ENCODE measurements at places on chromosomes 13 and 19.
A peak's percentile ranks its signal among the peaks of the same experiment; 100 is the strongest.

DNA sequence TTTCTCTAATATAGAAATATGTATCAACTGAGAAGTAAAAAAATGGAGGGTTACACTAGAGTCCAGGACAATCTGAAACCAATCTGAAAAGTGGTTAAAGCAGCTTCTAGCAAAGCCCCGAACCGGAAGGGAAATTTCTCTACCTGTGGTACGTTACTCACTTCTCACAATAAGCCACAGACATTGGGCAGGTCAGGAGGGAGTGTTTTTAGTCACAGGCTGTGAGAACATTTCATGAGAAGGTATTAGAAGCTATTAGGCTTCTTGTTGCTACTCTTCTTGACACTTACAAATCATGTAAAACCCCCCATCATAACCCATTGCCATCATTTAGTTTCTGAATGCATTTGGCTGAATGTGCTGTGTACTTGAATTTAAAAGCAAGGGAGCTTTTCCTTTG lies 120.9 kb downstream of the NUFIP1 start:
- DNase-seq: no peak

DNA sequence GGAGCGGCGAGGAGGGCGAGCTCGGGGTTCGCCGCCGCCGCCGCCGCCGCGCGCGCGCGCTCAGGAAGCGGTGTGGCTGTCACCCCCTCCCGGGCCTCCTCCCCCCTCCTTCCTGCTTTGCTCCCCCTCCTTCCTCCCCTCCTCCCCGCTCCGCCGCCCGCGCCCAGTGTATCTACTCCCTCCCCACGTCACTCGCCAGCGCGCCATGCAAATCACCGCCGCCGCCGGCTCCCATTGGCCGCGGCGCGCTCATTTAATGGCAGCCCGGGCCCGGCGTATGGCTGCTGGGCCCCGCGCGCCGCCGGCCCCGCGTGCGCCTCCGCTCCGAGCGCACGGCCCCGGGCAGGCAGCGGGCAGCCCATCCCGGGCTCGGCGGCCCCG lies 335 bp upstream of the SOX1 start:
- DNase-seq: no peak

GRCh38 chr19:46661735-46662592 lies 982 bp upstream of the DACT3 start:
- DNase-seq: peak; percentile 55

DNA sequence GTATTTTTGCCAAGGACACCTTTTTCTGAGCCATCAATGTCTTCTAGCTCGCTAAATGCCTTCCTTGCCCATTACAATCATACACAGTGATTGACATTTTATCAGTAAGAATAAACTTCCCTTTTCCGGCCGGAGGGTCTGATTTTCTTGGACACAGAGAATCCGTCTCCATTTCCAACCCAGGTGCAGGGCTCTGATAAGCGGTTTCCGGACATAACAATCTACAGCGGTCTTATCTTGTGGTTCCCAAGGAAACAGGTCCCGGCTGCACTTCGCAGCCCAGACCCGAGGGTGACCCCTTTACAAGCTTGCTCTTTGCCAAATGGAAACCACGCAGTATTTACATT lies 5.1 kb upstream of the ZNF77 start:
- DNase-seq: no peak

DNA sequence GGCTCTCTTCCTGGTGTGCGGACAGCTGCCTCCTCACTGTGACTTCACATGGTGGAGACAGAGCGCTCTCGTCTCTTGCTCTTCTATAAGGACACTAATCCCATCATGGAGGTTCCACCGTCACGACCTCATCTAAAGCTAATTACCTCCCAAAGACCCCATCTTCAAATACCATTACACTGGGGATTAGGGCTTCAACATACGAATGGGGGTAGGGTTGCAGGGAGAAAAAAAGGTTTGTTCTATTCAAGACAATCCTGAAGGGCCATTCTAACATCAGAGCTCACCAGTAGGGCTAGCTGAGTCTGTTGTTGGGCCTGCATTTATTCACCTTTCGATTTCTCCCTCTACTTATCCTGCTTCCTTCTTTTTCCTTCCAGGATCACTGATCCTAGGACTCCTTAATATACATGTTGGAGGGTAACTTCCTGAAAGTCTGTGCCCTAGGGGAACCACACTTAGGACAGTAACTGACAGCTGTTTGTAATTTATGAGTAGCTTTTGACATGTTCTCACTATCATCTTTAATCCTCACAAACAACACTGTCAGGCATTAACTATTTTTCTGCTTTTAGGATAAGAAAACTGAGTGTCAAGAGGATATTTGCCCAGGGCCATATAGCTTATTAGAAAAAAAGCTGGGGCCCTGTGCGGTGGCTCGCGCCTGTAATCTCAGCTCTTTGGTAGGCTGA lies 18.8 kb upstream of the GTF2F2 start:
- DNase-seq: no peak

DNA sequence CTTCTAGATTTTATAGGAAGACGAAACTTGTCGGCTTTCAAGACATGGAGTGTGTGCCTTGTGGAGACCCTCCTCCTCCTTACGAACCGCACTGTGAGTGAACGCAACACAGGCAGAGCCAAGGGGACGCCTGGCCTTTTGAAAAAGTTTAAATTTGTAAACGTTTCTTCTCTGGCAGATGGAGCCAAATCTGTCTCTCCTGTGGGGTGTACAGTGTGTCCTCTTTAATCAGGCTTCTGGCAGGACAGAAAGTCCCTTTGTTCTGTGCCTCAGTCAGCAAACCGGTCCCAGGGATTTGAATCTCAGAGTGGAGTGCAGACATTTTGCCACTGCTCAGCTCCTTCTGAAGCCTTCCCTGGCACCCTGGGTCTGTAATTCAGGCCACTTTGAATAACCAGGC lies 56.5 kb downstream of the TNFRSF19 start:
- DNase-seq: no peak

GRCh38 chr13:74555651-74556420 lies 421.6 kb upstream of the KLF12 start:
- no peak for DNase-seq

DNA sequence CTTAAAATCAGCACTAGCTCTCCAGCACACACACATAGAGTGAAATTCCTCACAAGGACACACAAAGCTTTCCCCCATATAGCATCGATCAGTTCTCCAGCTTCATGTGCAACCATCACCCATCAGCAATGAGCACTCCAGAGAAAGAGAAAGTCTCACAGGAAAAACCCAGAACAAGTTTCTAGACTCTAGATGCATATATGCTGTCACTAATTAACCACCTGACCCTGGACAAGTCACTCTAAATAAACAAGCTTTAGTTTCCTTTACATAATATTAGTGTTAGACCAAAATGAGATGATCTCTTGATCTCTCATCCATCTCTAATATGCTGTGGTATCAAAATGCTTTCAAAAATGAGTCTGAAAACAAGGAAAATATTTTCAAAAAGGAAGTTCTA lies 81.2 kb downstream of the TBC1D4 start:
- DNase-seq: no peak

DNA sequence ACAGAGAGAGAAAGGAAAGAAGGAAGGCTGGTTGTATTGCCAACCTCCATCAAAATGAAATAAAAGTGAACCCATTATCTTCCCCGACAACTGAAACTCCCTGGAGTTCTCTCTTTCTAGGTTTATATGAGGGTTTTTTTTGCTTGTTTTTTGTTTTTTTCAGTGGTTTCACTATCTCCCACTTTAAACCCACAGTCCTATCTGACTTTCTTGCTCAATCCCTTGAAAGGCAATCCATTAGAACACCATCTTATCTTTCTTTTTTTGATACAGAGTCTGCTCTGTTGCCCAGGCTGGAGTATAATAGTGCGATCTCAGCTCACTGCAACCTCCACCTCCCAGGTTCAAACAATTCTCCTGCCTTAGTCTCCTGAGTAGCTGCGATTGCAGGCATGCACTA lies 158.0 kb upstream of the MIR17HG start:
- no peak for DNase-seq

DNA sequence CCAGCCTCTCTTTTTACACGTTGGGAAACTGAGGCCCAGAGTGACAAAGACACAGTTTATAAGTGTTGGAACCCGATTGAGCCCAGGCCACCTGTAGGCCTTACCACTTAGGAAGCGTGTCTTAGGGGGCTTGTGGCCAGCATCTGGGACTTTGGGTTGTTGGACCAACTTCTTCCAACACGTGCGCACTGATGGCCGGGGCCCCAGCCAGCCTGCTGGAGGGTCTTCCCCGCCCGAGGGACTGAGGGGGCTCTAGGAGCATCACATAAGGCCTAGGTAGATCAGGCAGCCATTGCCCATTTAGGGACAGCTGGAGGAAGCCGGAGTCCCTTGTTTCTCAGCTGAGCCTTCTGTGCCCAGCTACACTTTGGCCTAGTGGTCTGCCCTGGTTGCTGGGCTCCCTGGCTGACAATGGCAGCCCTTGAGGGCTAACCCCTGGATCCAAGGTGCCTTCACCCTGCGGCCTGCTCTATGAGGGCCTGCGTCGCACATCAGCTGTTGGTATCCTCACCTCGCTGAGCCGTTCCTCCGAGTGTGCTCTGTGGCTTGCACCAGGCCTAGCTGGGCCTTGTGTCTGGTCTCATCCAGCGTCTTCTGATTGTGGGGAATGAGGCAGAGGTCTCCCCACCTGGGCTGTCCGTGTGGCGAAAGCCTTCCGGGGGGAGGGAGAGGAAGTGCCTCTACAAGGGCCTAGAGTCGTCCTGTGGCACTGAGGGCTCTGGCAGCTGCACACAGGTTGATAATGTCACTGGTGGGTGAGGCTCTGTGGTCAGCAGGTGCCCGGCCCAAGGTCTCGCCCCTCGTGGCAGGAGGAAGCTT lies 1.2 kb downstream of the RAB11B start:
- no peak for DNase-seq

DNA sequence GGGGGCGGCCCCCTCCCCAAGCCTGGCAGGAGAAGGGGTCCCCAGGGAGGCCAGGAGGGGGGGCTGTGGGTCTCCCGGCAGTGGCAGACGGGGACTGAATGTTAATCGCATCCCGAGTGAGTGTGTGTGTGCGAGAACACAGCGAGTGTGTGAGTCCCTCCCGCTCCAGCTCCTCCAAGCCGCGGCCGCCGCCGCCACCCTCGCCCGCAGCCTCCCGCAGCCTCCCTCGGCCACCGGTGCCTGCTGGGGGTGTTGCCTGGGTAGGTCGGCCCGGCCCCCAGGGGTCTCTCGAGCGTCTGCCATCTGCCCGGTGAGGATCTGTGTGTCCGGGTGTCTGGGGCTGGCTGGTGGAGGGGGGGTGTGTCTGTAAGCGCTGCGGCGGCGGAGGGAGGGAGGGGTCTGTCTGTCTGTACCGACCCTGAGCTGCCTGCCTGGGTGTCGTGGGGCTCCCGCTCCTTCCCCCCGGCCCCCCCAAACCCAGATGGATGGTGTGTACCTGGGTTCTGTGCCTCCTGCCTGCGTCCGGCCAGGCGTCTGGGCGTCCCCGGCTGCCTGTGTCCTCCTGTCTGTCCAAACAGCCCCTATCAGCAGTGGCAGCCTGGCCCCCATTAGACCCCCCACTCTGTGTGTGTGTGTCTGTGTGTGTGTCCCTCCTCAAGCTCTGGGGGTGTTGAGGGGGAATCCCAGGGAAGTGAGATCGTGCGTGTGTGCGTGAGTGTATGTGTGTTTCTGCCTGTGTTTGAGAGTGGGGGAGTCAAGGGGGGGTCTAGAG lies at the start of gene GRIN2D:
GRIN2D (plus strand) TSS at position 110 of the 772 bp plus-strand sequence. CDS start 4,725 bp downstream, outside the sequence.
- DNase-seq: no peak

- peak; percentile 98 for DNase-seq
Observed at GRCh38 chr13:79491715-79492114, 10.8 kb downstream of the NDFIP2 start.

- DNase-seq: no peak
Observed at GRCh38 chr19:18629166-18630088, 7.4 kb upstream of the KLHL26 start.

- no peak for DNase-seq
Observed at GRCh38 chr19:18895038-18895823, 727 bp downstream of the CERS1 start.

DNA sequence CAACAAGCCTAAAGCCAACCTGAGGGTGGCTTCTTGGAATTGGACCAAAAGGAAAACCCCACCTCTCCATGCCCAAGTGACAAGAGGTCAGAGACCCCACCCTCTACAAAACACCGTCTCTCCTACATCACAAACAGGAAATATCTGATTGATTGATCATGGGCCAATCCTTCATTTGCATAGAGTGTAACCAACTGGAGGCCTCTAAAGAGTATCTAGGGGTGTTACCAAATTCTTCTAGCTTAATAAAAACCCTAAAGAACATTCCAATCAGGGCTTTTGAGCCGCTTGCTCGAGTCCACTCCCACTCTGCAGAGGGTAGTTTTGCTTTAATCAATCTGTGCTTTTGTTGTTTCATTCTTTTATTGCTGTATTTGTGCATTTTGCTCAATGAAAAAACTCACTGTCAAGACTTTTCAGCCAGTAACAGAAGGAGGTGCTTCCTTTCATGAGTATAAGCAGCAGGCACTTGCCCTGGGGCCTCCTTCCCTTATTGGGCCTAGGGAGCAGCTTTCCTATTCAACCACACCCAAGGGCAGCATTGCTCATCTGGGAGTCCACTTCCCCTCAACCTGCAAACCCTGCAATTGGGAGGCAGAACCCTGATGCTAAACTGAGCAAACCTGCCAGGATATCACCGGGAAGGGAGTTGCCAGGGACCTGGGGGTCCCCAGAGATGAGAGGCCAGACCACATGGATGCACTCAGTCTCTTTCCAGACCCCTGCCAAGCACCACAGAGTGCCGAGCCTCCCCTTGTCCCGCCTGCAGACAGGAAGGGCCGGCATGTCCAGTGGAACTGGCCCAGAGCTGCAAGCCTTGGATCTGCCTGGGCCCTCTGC lies 154.3 kb upstream of the VSTM2B start:
- DNase-seq: no peak

- DNase-seq: no peak
Observed at GRCh38 chr19:18450021-18450930, 12.3 kb upstream of the ISYNA1 start.

GRCh38 chr19:43719918-43720317 lies 4.0 kb downstream of the IRGC start:
- DNase-seq: no peak

DNA sequence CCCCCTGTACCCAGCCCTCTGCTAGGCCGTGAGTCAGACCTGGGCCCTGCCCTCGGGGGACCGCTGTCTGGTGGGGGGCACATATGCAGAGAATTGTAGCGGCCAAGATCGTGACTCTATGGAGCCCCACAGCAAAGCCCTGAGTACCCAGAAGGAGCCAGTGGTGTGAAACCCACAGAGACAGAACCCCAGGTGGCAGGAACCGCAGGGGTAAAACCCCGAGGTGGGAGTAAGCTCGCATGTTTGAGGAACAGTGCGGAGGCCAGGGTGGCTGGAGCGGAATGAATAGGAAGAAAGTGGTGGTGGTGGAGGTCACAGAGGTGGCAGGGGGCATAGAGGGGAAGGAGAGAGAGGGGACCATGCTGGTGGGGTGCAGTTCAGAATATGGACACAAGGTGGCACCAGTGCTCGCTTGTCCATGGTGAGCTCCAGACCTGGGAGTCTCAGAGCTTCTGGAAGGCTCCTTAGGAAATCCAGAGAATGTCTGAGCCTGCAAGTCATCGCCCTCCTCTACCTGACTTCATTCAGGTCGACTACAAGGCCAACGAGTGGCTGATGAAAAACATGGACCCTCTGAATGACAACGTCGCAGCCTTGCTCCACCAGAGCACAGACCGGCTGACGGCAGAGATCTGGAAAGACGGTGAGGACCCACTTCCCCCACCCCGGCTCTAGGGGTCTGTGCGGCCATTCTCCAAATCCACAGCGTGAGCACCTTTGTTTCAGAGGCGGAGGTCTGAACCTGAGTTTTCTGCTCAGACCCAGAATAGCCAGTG lies 48.9 kb downstream of the MYH14 start:
- DNase-seq: no peak

GRCh38 chr19:3381701-3382372 lies 15.5 kb downstream of the NFIC start:
- DNase-seq: no peak

All from foreskin keratinocyte (primary cell).